ENCODE measurements at places on chromosomes 7 and 10.

- no peak for DNase-seq
These were observed 31.5 kb upstream of the ADCYAP1R1 start for GRCh38 chr7:31020652-31021051.

GRCh38 chr10:33341637-33342036, 7.2 kb upstream of the NRP1 start:
- no peak for DNase-seq

DNA sequence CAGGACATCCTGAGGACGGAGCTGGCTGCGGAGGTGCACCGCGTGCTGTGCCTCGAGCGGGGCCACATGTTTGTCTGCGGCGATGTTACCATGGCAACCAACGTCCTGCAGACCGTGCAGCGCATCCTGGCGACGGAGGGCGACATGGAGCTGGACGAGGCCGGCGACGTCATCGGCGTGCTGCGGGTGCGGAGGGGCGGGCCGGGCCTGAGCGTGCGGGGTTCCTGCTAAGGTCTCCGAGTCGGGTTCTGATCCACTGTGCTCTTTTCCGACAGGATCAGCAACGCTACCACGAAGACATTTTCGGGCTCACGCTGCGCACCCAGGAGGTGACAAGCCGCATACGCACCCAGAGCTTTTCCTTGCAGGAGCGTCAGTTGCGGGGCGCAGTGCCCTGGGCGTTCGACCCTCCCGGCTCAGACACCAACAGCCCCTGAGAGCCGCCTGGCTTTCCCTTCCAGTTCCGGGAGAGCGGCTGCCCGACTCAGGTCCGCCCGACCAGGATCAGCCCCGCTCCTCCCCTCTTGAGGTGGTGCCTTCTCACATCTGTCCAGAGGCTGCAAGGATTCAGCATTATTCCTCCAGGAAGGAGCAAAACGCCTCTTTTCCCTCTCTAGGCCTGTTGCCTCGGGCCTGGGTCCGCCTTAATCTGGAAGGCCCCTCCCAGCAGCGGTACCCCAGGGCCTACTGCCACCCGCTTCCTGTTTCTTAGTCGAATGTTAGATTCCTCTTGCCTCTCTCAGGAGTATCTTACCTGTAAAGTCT, 10.4 kb downstream of the ATG9B start:
- DNase-seq, result peak; percentile 95

- no peak for DNase-seq
These were observed 19.9 kb upstream of the SEC61G start for GRCh38 chr7:54778696-54779540.

DNA sequence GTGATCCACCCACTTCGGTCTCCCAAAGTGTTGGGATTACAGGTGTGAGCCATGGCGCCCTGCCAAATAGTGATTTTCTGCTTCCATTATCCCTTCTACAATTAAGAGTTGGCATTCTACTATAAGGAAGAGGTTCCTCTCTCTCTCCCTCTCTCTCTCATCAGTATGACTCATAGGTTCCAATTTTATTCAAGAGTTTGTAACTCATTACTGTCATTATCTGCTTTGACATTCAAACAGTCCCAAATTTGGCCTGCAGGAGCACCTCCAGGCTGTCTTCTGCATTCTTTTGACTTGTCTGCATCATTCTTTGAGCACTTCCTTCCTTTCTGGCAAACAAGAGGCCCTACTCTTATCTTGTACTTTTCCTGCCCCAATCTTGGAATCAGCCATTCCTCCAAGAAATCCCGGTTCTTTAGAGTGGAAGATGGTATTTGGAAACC, 33.2 kb upstream of the CALU start:
- no peak for DNase-seq

- no peak for DNase-seq
These were observed 67.1 kb downstream of the LSMEM1 start for GRCh38 chr7:112547916-112548315.

- DNase-seq, result no peak
These were observed 124.8 kb downstream of the CACNA2D1 start for GRCh38 chr7:82318786-82319185.

DNA sequence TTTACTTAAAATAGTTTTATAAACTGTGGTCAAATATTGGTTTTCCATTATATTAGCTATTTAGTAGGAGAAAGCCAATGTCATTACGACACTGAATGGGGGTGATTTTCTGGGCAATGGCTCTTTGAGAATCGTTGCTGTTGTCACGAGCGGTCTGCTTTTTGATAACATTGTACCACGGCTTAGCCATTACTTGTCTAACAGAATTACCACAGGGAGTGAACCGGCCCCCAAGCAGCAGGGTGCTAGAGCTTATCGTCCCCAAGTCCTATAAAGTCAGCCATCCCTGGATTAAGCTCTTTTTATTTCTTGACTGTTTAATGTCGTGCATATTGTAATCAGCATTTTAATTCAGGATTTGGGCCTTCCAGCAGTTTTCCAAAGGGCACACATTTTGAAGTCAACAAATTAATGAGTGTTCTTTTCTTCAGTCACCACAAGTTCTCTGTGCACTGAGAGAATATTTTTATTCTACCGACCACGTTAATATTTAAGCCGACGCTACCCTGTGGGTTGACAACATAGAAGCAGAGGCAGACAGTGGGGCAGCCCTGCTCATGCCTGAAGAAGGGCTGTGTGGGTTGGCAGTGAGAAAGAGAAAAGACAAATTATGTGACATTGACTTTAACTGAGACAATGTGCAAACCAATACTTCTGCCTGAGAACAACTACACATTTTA, 125.8 kb downstream of the ICA1 start:
- no peak for DNase-seq

- no peak for DNase-seq
These were observed 295.3 kb downstream of the SKIDA1 start for GRCh38 chr10:21230219-21230618.

GRCh38 chr7:4631380-4632179, 50.5 kb upstream of the FOXK1 start:
- DNase-seq, result no peak

DNA sequence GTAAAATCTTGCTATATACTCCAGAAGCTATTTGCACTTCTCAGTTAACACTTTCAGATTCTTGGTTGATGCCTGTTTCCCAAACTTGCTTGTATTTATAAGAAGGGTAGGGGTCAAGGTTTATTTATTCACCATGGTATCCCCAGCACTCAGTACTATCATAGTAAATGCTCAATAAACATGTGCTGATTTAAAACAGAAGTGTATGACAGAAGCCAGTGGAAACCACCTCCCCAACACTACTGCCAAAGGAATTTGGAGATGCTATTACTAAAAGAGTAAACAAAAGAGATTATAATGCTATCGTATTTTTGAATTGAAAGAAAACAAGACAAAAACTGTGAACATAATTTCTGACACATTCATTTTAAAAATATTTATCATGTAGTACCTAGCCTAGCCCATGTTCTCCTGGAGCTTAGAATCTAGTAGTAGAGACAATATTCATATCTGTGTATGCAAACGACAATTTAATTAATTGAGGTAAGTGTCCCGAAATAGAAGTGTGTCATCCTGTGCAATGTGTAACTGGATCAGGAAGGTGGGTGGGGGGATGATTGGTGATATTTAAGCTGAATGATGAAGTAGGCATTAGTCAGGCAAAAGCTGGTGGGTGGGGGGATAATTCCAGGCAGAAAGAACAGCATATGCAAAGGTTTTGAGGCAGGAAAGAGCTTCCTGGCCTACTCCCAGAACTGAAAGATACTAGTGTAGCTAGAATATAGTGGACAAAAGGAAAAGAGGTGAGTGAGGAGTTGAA, 77.5 kb downstream of the HGF start:
- DNase-seq, result no peak

GRCh38 chr10:48818861-48819520, 120.6 kb downstream of the LRRC18 start:
- no peak for DNase-seq

GRCh38 chr10:76050291-76050625, 618.8 kb downstream of the LRMDA start:
- no peak for DNase-seq

- DNase-seq, result no peak
These were observed 6.9 kb downstream of the TMEM130 start for GRCh38 chr7:98862716-98863420.

GRCh38 chr10:47036771-47037170, 125.5 kb downstream of the PTPN20 start:
- DNase-seq, result no peak

- DNase-seq, result no peak
These were observed 156.4 kb downstream of the OAT start for GRCh38 chr10:124262234-124262865.

DNA sequence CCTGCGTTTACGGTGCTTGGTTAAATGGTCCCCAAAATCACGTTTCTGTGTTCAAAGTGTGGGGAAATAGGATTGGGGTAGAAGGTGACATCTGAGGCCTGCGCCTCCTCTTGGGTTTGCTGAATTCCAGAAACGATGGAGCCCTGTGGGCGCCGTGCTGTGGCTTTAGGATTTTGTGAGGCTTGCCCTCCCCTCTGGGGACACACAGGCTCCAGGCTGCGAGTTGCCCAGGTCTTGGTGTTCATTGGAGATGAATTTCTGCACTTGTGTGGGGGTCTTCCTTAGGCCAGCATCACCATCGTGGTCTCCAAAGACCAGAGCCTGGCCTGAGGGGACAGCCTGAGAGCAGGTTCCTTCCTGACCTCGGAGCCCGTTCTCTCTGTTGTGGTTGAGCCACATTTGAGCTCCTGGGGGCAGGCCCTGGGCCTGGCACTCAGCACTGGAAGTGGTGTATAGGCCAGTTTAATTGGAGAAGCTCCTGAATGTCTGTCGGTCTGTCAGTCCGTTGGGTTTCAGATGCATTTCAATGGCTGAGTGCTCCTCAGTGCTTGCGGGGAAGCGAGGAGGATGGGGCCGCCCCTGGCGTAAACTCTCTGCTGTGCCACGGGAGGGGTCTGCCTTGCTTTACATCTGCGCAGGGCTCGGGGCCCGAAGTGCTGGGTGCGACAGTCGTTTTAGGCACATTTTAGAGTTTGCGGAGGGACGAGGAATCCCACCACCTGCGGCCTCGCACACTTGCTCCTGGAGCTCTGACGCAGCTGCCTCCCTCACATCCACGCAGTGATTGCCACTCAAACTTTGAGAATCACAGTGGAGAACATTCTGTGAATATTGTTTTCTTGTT, 71.7 kb downstream of the DNAJB6 start:
- DNase-seq, result no peak

GRCh38 chr7:81419731-81420130, 350.1 kb downstream of the HGF start:
- DNase-seq, result no peak

DNA sequence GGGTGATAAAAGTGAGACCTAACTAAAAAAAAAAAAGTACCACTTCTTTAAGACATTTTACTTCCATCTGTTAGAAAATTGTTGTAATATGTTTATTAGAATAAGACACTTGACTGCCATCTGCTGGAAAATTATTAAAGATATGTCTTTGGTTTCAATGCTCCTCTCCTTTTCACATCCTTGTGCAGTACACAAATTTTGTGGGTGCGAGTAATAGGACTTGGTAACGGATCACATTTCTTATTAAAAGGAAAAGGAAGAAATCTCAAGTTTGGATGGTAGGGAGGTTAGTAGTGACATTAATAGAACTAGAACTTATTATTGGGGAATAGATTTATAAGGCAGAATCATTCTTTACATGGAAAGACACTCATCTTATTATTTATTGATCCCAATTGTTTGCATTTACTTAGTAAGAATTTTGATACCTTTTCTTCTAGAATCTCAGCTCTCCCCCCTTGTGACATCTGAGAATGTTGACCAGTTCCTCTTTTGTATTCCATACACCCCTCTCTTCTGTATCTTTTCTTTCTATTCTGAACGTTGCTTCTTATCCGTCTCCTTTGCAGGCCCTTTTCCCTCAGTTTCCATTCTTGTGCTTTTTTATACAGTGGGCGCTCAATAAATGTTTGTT, 43.0 kb upstream of the RPA3 start:
- no peak for DNase-seq

DNA sequence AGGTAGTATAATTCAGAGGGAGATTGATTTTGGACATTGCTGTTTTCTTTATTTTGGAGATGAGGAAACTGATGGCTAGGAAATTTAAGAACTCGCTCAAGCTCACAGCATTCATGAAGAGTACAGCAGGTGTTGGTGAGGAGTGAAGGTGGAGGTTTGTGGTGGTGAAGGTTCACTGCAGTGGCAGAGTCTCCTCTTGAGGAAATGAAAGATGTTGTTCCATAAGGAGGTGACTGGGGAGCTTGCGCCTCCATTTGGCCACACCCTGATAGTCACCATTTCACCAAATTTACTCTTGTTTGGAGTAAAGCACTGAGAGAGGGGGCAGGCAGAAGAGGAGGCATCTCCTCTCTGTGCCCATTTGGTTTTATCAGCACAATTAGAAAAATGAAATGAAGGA, 46.4 kb upstream of the TARP start:
- DNase-seq, result no peak

- no peak for DNase-seq
These were observed 207.8 kb downstream of the TAX1BP1 start for GRCh38 chr7:27947586-27948278.

DNA sequence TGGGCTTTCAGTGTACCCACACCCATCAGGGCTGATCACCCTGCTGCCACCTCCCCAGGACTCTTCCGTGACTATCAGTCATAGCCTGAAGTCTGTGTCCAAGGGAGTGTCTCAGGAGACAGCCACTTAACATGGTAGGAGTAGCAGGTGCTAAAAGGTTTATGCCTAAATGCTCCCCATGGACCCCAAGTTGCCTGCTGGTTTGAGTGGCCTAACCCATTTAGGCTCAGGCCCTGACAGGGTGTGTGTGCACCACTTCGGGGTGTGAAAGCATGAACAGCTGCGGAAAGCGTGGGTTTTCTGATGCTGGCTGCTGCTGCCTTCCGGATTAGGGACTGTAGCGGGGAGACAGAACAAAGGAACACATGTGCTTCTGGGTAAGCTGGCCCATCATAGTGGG, 93.2 kb upstream of the SAMD8 start:
- DNase-seq, result no peak

DNA sequence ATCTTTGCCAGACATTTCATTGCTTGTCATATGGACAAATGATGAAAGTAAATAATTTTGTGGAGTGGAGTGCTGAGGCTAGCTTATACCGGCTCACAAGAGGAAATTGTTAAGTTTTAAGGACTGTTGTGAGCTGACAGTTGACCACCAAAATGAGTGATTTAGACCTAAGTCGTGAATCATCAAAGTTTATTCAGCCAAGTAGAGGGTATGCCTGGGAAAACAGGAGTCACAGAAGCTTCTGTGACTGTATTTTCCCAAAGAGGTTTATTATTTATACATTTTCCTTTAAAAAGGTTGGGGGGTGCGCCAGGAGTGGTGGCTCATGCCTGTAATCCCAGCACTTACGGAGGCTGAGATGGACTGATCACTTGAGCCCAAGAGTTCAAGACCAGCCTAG, 21.8 kb downstream of the MRPS24 start:
- DNase-seq, result no peak

DNA sequence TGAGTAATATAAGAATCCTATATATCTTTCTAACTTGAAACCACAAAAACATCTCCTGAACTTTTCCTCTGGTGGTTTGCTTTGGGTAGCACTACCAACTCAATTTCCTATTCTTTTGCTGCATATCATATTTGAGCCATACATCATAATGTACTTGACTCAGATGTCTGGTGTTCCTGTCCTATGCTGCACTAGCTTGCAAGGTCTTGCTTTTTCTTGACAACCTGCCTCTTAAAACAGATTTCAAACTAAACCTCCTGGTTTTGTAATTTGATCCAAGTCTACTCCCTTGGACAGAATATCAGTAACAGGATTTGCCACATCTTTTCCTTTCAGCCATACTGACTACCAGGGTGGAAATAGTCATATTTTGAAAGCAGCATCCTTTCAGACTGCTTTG, 520.3 kb upstream of the LRRTM3 start:
- no peak for DNase-seq
